Activated T-helper 9 cell treated with anti-CD3 and anti-CD28 coated beads, Interleukin-2, amount 50 U/mL, for 16 hours (primary cell): ENCODE measurements at places on chromosomes 12 and 14.

DNA sequence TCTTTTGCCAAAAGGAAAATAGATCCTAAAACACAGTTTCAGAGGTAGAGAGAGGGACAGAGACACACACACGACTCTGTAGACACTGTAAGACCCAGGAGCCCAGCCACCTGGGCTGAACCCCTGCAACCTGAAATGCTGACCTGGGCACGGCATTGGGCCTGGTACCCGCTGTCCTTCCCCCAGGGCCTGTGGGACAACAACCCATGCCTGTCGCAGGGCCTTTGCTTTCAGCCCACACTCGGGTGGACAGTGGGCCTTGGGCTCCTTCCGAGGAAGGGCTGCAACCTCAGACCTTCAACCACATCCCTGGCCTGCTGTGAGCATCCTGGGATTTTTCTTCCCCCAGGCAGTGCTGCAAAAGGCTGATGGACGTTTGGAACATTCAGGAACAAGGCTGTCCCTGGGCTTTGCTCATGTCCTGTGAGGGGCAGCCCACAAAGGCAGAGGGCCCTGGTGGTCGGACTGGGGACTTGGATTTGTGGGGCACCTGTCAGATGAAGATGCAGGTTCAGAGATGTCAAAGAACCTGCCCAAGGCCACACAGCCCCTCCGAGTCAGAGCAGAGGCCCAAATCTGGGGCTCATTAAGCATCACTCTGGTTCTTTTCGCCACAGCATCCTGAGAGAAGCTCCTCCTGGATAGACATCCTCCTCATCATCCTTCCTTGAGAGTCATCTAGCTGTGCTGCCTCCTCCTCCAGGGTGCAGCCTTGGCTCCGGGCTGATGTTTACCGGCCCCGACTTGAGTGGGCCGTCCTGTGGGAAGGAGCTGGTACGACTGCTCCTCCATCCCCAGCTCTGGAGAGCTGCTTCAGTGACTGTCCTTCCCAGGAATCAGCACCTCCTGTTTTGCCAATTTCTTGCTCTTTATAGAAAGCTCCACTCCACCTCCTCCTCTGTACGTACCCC, 32.7 kb downstream of the CCDC92 start:
- DNase-seq, result no peak

DNA sequence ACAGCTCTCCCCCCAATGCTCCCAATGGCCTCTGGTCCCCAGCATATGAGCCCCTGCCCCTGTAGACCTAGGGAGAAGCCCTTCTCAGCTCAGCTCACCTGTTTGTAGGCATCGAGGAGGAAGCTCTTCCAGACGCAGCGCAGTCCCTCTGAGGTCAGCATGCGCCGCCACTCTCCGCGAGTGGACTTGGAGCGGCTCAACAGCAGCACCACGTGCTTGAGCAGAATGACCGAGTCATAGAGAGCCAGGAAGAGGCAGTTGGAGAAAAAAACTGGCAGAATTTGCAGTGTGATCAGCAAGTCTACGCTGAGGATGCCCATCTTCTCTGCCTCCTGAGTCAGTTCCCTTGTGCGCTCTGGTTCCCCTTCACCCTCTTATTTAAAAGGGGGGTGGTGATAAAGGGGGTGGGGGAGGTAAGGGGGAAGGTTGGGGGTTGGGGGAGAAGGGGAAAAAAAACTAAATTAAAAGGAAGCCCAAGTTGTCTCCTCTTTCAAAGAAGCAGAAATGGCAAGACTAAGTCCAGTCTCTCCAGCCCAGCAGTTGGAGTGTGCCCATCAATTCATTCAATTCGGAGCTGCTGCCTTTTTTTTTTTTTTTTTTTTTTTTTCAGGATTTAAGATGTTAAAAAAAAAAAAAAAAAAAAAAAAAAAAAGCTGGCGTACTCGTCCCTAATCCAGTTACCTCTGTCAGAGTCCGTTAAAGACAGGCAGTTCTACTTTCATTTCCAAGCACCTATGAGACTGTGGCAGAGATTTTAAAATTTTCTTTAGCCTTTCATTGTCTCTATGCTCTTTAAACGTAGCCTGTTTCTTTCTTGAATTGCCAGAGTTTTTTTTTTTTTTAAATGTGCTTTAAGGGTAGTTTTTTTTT, at the start of gene DIO2:
DIO2 (minus strand) TSS at position 352 of the 870 bp plus-strand sequence; CDS start at position 320, 32 bp downstream.
- no peak for DNase-seq

- no peak for DNase-seq
Observed at GRCh38 chr12:32080435-32080834, 26.2 kb upstream of the BICD1 start.

DNA sequence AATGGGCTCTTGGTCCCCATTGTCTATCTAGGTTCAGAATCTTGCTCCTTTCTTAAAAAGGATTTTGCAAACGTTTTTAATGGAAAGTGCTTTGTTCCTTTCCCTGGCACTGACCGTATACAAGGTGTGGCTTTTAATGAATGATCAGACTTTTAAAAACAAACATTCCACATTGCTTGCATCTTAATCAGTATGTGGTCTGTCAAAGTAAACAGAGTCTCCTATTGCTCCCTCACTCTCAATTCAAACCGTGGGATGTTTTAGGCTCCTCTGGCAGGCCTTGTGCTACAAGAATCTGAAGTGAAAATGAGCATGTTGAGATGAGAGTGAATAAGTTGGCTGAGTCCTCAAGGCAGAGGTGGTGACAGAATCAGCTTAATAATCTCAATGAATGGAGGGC, 107.0 kb downstream of the VRK1 start:
- DNase-seq, result no peak

DNA sequence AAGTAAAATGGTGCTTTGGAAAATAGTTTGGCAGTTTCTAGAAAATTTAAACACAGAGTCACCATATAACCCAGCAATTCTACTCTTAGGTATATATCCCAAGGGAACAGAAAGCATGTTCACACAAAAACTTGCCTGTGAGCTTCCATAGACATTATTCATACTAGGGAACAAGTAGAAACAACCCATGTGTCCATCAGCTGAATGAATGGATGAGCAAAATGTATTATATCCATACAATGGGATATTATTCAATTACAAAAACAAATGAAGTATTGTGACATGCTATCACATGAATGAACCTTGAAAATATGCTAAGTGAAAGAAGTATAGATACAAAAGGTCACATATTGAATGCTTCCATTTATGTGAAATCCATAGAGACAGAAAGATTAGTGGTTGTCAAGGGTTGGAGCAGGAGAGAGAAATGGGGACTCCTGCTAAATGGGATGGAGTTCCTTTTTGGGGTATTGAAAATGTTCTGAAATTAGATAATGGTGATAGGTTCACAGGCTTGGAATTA, 7.9 kb downstream of the SLC10A1 start:
- DNase-seq, result no peak

DNA sequence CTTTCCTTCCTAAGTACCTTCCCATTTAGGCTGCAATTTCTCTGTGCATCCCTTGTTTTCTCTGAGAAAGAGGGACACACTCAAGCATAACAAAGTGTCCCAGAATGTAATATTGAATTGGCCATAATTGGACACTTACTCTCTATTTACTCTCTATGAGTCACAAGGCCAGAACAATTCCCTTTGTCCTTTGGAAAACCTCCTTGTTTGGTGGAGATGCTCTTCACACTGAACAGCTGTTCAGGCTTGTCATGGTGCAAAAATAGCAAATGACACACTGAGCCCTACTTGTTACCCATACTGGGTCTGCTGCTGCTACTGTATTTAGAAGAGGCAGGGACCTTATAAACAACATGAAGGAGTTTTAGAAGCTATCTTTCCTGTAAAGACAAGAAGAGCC, 1590.5 kb upstream of the TMEM132C start:
- no peak for DNase-seq

GRCh38 chr12:100793182-100793581, 1.4 kb upstream of the ANO4 start:
- DNase-seq, result no peak

DNA sequence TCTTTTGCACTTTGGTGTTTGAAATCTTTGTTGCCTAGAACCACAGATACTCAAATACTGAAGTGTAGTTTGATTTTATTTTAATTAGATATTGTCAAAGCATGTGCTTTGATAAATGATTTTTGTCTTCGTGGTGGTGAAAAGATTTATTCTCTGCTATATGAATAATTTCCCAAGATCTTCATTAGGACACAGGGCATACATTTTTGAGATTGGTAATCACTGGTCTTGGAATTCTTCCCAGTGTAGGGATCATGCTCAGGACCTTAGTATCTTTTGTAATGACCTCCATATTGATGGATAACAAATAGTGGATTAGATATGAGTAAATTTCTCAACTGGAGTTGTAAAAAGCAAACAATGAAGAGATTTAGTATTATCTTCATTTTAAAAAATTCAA, 28.2 kb downstream of the TBK1 start:
- DNase-seq, result no peak

GRCh38 chr12:57744194-57744776, 554 bp upstream of the TSPAN31 start:
- peak; percentile 54 for DNase-seq

DNA sequence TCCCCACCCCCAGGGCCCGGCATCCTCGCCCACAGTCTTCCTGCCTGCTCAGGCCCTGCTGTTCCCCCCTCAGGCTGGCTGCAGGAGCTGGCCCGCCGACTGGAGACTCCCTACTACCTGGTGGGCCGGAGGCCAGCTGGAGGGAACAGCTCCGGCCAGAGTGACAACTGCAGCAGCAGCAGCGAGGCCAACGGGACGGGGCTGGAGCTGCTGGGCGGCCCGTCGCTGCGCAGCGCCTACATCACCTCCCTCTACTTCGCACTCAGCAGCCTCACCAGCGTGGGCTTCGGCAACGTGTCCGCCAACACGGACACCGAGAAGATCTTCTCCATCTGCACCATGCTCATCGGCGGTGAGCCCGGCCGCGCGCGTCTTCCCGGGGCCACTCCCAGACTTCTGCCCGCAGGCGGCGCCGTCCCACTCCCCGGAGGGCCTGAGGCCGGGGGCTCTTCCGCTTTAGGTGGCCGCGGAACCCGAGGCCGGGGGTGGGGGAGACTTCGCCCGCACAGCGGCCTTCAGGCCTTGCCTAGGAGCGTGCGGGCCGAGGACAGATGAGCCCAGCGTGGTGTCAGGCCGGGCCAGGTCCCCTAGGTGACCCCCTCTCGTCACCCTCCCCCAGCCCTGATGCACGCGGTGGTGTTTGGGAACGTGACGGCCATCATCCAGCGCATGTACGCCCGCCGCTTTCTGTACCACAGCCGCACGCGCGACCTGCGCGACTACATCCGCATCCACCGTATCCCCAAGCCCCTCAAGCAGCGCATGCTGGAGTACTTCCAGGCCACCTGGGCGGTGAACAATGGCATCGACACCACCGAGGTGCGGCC, 10.2 kb downstream of the KCNH3 start:
- no peak for DNase-seq

DNA sequence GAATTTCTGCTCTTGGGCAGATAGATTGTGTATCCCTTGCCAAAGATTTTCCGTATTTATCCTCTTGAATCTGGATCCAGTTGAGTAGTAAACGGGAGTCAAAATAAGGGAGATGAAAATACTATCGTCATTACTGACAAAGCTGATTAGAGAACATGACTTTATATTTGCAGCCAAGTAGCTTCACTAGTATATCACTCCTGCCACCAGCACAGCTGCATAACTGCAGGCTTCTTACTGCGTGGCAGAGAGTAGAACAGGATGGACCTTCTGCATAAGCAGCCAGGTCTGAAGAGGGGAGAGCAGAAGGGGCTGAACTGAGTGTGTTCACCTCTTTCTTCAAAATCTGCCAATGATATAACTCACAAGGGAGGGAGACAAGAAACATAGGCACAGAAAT, 283.7 kb downstream of the FBXL14 start:
- no peak for DNase-seq
